ENCODE measurements at places on chromosomes 11 and 22. TPM values are rescaled to one million over a fixed set of nuclear protein-coding genes. Genes with fewer than 3 reads are reported as not detected.

Gene OMP
- polyA plus RNA-seq = not detected

GRCh38 chr11:23308041-23308440, 447.8 kb upstream of the CCDC179 start:
- DNase-seq = no peak

DNA sequence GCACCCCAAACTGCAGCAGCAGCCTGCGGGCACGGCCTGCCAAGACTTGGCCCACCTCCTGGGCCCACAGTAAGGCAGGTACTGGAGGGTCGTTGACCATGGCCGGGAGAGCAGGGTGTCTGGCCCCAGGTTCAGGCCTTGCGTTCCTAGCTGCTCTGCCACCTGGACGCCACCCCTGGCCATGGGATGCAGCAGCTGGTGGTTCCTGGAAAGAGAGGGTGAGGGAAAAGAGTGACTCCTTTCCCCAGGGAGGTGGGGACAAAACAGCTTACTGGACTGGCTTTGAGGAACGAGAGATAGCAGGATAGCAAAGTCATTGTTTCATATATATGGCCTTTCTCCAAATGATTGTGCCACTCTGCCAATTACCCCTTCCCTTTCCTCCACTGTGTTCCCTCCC, 1.8 kb downstream of the BSCL2 start:
- DNase-seq = no peak

GRCh38 chr11:75271730-75272129, 31.2 kb downstream of the TPBGL start:
- DNase-seq = no peak

DNA sequence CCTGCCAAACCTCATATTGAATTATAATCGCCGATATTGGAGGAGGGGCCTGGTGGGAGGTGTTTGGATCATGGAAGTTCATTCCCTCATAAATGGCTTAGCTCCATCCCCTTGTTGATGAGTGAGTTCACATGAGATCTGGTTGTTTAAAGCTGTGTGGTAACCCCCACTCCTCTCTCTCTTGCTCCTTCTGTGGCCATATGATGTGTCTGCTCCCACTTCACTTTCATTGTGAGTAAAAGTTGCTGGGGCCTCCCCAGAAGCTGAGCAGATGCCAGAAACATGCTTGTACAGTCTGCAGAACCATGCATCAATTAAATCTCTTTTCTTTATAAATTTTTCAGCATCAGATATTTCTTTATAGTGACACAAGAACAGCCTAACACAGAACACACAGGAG, 929.0 kb upstream of the FAT3 start:
- no peak for DNase-seq

Data from keratinocyte (primary cell).